Activated T-cell treated with anti-CD3 and anti-CD28 coated beads for 1 hour (primary cell): ENCODE measurements at places on chromosomes 7 and 10.

- DNase-seq, result no peak
Measured at GRCh38 chr7:132732321-132732865, 156.1 kb upstream of the PLXNA4 start.

- no peak for DNase-seq
Measured at GRCh38 chr10:123673198-123673597, 7.0 kb downstream of the GPR26 start.

DNA sequence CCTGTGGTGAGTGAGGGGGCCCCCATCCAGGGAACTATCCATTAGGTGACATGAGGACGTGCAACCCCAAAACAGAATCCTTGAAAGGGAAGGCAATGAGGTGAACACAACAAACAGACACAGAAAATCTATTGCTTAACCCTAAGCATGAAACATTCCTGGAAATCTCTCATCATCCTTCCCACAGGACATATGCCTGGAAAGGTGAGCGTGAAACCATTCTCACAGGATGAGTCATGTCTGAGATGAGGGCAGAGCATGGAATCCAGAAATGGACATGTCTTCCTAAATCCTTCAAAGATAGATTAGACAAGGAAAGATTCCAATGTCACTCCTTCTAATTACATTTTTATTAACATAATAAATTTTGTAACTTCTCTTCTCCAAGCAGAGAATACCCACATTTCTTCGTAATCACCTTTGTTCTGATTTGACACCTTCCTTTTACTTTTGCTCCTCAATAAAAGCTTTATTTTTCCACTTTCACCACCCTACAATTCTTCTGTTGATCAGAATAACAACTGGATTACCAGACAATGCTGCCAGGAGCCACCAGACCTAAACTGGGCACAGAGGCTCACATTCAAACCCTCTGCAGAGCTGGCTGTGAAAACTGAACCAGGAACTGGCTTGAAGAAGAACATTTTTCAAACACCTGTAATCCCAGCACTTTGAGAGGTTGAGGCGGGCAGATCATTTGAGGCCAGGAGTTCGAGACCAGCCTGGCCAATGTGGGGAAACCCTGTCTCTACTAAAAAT, 67.2 kb downstream of the COBL start:
- no peak for DNase-seq

DNA sequence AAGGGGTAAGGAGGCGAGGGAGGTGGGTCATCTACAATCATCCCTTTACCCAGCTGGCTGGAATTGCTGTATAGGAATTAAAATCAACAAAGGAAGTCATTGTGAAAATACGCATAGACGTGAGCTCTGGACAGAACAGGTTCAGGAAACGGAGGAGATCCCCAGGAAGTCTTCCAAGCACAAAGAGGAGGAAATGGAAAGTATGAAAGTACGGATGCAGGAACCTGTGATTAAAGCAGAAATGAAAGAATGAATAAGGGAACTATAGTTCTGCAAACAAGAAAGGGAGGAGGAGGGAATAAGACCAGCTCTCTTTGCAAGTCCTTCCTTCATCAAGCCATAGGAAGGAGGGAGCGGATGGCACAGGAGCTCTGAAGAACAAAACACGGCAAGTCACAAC, 61.8 kb downstream of the PYROXD2 start:
- no peak for DNase-seq

- DNase-seq, result peak; percentile 47
Measured at GRCh38 chr7:2104107-2104710, 128.5 kb downstream of the MAD1L1 start.

DNA sequence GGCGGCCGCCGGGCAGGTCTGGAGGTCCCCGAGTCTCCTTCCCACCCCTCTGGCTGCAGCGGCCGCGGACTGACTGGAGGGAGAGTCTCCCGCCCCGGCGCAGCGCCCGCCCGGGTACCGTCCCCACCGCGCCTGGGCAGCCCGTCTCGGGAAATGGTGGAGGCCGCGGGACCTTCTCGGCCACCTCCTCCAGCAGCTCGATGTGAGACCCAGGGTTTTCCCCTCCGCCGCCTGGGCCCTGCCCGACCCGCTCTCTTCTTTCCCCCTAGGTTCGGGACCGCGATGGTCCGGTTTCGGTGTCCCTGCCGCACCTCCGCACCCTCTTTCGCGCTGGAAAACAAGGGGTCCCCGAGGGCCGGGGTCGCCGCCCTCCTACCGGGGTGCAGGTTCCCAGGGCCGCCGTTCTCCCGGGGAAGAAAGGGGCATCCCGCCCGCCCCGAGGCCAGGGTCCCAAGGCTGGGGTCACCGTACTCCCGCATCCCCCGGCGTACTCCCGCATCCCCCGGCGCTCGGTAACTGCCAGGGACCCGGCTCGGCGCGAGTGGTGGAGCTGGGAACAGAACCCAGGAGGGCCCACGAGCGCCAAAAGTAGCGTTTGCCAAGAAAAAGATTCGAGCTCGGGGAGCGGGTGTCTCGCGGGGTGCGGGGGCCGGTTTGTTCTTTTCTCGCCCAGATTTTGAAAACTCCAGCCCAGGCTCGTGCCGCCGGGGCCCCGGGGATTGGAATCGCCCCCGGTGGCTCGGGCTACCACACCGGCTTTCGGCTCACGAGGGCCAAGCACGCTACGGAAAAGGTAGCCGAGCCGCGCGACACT, 3.4 kb downstream of the TNRC18 start:
- DNase-seq, result no peak

GRCh38 chr7:151905766-151906165, 28.9 kb upstream of the PRKAG2 start:
- no peak for DNase-seq

DNA sequence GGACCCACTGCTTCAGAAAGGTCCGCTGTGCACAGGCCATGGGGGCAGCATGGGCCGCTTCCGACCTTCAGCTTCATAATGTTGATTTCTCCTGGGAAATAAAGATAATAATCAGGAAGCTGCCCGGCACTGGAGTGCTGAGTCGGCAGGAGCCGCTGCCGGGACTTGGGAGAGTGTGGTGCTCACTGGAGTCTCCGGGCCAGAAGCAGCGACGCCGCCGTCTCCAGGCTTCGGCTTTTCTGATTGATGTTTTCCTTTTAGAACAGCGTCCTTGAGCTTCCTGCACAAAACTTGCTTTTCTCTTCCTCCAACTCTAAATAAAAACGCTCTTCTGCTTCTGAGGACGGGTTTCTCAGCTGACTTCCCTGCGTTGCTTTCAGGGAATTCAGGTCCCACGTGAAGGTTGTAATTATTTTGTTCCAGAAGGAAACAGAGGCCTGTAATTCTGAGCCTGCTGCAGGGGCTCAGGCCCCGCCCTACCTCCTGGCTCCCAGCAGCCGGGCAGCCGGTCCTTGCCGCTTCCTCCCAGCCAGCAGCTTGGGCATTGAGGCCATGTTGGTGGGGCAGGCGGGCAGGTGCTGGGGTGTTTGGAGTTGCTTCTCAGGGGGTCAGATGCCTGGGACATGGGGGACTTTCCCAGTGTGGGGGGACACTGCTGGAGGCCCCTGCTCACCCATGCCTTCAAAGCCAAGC, 14.7 kb downstream of the PWWP2B start:
- no peak for DNase-seq

DNA sequence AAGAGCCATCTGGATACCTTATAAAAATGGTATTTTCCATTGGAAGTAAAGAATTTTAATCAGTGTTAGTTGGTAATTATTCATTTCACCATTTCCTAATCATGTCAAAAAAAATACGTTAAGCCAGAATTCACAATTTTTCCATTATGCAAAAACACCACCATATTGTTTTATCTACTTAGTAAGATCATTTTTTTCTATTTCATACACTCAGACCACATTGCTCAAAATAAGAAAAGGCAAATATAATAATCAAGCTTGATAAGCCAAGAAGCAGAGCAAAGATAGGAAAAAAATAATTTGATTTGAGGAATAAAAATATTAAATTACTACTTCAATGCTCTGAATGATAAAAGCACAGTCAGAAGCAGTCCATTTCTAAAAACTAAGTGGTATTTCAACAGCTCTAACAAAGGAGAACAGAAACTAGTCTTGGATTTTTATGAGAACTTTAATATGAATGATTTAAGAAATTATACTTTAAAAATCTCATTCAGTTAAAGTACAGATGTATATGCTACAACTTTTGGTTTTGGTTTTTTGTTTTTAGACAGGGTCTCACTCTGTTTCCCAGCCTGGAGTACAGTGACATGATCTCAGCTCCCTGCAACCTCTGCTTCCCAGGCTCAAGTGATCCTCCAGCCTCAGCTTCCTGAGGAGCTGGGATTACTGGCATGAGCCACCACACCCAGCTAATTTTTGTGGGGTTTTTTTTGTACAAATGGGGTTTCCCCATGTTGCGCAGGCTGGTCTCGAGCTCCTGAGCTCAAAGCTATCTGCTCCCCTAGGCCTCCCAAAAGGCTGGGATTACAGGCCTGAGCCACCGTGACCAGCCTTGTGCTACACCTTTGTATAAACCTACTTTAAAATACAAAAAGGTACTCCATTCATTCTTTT, 46.6 kb downstream of the LRRN3 start:
- DNase-seq, result no peak

DNA sequence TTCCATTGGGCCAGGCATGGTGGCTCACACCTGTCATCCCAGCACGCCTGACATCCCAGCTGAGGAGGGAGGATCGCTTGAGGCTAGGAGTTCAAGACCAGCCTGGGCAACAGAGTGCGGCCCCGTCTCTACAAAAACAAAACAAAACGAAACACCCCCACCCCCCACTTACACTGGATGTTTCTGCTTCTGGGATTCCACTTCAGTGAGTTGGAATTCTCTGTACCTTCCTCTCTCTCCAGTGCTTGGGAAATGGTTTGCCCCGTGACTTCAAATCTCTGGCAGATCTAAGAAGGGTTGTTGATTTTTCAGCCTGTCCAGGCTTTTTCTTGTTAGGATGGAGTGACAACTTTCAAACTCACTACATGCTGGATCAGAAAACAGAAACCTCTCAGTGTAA, 106.9 kb downstream of the ANLN start:
- no peak for DNase-seq

DNA sequence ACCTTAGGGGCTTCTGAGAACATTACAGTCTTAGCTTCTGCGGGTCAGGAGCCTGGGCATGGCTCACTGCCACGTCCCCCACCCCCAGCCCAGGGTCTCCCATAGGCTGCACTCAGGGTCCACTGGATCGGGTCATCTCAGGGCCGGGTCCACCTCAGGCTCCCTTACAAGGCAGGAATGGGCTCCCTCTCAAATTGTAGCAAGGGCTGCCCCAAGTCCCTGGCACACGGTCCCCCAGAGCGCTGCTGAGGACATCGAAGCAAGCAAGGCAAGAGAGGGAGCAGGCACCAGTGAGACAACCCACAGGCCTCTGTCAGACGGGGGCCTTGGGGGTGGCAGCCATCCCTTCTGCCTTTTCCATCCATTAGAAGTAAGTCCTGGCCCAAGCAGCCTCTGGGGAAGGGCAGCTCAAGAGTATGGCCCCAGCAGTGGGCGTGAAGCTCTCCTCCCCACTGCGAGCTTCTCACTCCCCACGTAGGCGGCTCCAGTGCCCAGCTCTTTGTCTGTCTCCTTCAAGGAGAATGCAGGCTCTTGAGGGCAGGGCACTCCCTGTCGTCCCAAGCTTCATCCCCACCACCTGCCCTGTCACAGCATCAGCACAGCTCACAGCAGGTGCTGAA, 18.0 kb upstream of the RET start:
- no peak for DNase-seq

- no peak for DNase-seq
Measured at GRCh38 chr10:44237364-44238049, 147.4 kb downstream of the CXCL12 start.

- no peak for DNase-seq
Measured at GRCh38 chr7:36942955-36943354, 218.7 kb upstream of the AOAH start.

- DNase-seq, result no peak
Measured at GRCh38 chr10:61195211-61195610, 251.2 kb upstream of the RHOBTB1 start.

GRCh38 chr10:80687476-80687789, 149.7 kb downstream of the SH2D4B start:
- no peak for DNase-seq

GRCh38 chr7:10793995-10794775, 179.5 kb upstream of the PHF14 start:
- DNase-seq, result no peak
